Stimulated activated CD8-positive, alpha-beta memory T cell treated with anti-CD3 and anti-CD28 coated beads, Interleukin-2, amount 100 ng/mL, for 1 hour (primary cell): ENCODE measurements at places on chromosomes 6 and 20.

GRCh38 chr6:157265186-157265585 is 58.1 kb downstream of the TMEM242 start:
- DNase-seq: no peak

GRCh38 chr6:36676141-36677058 is 2.1 kb upstream of the CDKN1A start:
- no peak for DNase-seq

- no peak for DNase-seq
Measured at GRCh38 chr6:31173406-31173805, 2.9 kb upstream of the POU5F1 start.

- no peak for DNase-seq
Measured at GRCh38 chr6:72826037-72826436, 204.2 kb downstream of the KCNQ5 start.

DNA sequence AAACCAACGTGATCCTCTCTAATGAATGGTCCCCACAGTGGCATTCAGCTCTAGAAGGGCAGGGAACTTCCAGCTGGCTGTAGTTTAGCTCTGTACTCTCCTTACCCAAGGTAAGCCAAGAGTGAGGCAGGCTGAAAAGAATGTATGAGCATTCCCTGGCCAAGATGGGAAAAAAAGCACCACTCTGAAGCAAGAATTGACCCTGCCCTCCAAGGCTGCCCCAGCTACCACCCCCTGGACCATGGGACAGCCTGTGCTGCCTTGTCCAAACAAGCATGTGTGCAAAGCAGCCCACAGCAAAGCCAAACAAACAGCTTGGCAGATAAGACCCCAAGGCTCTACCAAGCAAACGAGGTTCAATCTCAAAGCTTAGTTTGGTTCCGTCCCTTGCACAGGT is 73.9 kb downstream of the GFOD1 start:
- no peak for DNase-seq

DNA sequence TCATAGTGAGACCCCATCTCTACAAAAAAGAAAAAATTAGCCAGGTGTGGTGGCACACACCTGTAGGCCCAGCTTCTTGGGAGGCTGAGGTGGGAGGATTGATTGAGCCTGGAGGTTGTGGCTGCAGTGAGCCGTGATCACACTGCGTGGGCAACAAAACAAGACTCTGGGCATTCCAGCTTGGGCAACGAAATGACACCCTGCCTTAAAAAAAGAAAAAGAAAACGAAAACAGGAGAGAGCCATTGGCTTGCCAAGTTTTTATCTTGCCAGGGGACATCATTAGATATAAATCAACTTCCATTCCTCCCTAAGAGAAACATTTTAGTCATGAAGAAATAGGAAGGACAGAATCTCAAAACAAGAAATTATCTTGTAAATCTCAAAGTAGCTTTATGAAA is 109.5 kb downstream of the MAP3K7 start:
- DNase-seq: no peak

DNA sequence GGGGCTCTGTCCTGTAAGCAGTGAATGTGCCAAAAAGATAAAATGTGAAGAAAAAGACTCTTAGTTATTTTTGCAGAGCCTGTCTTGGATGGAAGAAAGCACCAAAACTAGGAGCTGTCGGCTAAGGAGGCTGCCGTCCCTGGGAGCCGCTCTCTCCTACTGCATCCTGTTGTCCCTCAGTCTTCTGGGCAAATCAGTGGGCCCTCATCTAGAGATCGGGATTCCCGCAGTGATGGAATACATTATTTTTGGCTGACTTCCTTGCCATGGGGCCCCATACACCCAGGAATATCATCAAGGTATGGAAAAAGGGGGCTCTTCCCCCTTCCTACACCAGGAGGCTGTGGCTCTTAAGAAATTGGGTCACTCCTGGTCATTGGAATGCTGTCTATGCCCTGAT is 3.2 kb downstream of the TTLL2 start:
- no peak for DNase-seq

DNA sequence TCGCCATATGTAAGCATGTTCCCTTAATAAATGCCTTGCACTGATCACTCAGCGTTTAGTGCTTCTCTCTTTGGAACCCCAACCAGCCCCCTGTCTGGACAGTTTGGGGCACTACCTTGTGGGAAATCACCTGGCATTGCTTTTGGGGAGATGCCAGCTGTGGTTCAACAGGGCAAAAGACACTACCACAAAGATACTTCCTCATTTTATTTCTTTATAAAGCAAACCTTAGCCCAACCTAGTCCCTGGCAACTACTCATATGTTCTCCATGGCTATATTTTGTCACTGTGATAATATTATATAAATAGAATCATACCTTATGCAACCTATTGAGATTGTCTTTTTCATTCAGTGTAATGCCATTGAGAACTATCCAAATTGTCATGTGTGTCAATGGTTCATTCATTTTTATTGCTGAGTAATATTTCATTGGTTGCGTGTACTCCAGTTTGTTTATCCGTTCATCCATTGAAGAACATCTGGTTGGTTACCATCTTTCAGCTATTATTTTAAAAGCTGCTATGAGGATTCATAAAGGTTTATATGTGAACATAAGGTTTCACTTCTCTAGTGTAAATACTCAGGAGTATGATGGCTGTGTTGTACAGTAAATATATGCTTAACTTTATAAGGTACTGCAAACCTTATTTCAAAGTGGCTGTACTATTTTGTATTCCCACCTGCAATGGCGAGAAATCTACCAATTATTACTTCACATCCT is 114.8 kb downstream of the MOXD1 start:
- DNase-seq: no peak

- no peak for DNase-seq
Measured at GRCh38 chr6:36916126-36916525, 30.4 kb downstream of the C6orf89 start.

DNA sequence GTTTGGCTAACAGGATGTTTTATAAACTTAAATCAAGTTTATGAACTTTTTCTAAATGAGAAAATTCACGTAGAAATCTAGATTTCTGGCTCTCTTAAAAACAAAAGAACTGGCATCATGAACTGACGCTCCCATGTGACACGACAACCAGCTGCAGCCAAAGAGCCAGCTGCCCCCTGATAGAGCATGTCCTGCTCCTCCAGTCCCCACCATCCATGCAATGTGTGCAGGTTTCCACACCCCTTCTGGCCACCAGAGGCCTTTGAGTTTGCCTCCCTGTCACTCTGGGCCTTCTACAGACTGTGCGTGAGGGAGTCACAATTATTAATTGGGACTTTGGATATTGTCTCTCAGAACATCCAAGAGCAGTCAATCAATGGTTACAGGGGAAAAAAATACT is 1.6 kb upstream of the GPLD1 start:
- DNase-seq: no peak
